CD4-positive, alpha-beta memory T cell (primary cell): ENCODE measurements at places on chromosomes 16 and 17.

DNA sequence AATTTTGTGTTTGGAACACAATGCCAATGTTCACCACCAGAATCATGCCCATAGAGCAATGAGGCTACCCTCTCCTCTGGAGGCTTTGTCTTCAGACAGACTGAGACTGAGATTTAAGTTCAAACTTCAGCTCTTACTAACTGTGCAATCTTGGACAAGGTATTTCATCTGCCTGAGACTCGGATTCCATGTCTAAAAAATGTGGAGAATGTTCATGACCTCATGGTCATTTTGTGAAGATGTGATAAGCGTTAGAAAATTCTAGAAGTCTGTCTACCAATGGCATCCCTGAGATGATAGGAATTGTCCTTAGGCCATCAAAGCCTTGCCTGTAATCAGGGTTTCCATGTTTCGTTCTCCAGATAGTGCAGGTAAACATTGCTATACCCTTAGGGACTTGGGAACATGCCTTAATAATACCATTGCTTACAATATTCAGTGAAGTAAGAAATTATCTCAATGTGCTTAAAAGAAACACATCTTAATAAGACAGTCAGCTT is 388.2 kb upstream of the MAF start:
- DNase-seq = no peak

GRCh38 chr17:80485846-80486245 is 9.4 kb upstream of the NPTX1 start:
- DNase-seq = no peak

DNA sequence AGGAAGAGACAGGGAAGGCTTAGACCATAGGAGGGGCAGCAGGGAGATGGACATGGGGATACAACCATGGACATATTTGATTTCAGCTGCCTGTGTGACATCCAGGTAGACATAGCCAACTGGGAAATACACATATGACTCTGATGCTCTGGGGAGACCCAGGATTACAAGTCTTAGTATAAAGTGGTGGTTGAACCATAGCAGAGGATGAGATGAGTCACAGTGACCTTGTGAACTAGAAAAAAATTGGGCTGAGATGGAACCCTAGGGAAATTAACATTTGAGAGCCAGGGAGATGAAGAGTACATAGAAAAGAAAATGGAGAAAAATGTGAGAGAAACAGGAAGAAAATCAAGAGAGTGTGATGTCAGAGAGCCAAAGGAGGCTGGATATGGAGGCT is 10.2 kb downstream of the MARCHF10 start:
- DNase-seq = no peak

DNA sequence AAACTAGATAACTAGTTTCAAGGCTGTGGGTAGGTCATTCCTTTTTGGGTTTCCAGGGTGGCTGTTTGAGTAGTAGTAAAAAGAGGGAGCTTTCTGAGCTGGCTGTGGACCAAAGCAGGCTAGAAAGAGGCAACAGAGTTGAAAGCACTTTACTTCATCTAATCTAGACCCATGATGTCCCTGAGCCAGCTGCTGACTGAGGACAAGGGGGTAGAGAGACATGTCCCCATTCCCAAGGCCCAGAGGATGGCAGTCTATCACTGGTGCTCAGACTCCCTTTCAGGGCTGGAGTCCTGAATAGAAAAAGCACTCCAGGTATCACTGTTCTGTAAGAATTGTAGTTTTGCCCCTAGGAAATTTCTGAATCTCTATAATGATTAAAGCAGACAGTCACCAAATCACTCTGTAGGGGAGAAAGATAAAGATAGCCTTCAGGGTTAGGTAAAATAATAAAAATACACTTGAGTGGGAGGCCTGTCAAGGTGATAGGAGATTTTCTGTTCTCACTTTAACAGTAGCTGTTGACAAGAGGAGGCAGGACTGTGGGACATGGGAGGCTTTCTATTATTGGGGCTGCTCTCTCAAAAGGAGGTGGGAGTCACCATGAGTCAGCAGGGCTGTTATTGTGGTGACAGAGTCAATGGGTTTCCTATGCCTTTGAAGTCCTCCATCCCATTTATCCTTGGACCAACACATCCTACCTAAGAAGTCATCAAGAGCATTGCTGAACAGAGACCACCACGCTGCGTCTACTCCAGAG is 190.2 kb upstream of the MPHOSPH6 start:
- no peak for DNase-seq

GRCh38 chr17:31509805-31510177 is 118.3 kb downstream of the RAB11FIP4 start:
- DNase-seq = no peak

DNA sequence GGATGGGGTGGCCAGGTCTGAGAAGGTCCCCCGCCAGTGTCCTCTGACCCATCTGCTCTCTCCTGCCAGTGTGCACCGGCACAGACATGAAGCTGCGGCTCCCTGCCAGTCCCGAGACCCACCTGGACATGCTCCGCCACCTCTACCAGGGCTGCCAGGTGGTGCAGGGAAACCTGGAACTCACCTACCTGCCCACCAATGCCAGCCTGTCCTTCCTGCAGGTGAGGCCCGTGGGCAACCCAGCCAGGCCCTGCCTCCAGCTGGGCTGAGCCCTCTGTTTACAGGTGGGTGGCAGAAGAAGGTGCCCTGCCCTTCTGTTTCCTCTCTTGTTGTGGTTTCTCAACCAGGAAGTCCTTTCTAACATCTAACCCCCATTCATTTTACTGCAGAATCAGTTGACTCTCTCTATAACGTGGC is 7.1 kb downstream of the ERBB2 start:
- peak; percentile 35 for DNase-seq
